ENCODE measurements at places on chromosomes 2 and 18. TPM values are rescaled to one million over a fixed set of nuclear protein-coding genes. Genes with fewer than 3 reads are reported as not detected.

Gene CKAP2L
- 12.4 TPM for polyA plus RNA-seq

Gene KCTD1
- polyA plus RNA-seq: 66.6 TPM

Gene CNTNAP5
- polyA plus RNA-seq: not detected

Gene IL1RN
- polyA plus RNA-seq: 2.7 TPM

Gene CD8B2
- polyA plus RNA-seq: 0.24 TPM

DNA sequence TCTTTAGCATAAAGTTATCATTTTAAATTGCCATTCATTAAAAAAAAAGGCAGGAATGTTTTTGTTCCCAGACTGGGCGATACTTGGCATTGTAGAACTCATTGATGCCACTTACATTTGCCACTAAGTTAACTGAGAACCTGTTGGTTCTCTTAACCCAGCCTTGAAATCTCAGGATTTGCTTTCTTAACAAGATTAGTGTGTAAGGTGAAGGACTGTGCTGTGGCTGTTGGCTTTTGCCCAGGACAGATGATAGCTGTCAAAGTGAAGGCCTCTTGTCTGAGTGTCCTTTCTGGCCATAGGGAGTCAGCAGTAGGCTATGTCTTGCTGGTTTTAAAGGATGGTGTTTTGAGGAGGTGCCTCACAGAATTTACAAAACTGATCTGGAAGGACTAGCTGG lies 2.6 kb downstream of the DPYSL5 start:
- no peak for DNase-seq

DNA sequence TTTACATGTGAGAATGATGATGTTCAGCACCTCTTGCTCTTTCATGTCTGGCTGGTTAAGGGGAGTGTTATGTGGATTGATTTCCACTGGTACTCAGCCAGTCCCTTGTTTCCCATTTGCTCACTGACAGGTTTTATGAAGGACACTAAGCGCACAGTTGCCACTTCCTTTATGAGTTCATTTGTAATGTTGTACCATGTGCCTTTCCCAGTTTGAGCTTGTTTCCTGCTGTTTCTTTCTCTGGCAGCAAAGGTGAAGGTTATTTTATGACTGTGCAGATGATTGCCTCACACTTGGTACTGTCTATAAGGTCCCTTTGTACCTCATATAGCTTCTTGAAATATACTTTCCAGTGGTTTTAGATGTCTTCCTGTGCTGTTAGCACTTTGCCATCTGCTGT lies 1700.5 kb upstream of the TMEFF2 start:
- no peak for DNase-seq

- DNase-seq: no peak
These were observed 695.9 kb downstream of the EPHA4 start for GRCh38 chr2:220876080-220876824.

DNA sequence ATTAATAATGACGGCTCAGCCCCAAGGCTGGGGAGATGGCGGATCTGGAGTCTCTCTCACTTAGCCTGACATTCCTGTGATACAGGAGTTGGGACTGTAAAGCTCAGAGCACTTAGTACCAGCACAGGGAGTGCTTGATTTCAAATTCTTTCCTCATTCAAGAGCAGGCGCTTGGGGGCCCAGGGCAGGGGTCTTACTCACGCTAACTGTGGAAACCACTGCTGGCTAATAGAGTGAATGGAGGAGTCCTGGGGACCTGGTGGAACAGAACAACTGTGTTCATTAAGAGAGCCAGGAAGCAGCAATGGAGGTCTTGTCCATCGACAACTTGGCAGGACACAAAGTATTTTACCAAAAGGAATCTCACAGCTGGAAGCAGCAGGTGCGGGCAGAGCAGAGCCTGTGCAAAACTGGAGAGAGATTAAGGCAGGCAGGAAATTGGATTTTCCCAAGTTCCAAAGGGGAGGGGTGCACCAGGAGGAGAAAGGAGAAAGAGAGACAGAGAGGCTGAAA lies 358.9 kb downstream of the TNS1 start:
- DNase-seq: no peak

DNA sequence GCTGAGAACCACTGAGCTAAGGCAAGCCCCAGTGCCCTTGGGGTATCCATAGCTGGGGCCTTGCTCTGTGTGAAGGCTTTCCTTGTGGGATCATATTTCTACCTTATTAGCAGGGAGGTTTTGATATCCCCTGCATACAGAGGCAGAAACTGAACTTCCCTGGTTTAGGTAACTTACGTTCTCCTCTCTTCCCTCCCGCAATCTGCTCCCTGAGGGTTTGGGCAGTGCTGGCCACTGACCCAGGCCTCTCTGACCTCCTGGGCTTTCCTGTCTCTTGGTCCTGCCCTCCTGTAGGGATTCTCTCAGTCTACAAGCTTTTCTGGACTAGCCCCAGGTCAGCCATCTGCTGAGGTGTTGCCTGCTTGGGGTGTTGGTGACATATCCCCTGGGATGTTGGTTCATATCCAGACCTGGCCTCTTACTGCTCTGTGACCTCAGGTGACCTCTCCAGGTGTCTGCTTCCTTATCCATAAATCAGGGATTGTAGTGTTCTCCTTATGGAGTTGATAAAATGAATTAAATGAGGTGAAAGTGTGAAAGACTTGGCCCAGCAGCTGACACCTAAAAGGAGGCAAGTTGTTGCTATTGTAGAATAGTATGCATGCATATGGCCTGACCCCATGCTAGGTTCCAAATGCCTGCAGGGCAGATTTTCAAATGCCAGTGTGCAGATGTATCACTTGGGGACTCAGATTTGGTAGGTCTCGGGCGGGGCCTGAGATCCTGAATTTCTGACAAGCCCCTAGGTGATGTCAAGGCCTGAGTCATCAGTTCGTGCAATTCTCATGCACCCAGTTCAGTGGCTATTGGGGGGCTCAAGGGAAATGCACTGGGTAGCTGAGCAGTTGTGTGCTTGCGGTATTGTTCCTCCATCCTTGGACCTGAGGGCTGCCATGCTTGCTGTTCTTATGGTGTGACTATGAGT lies 106.6 kb downstream of the FHOD3 start:
- DNase-seq: no peak

DNA sequence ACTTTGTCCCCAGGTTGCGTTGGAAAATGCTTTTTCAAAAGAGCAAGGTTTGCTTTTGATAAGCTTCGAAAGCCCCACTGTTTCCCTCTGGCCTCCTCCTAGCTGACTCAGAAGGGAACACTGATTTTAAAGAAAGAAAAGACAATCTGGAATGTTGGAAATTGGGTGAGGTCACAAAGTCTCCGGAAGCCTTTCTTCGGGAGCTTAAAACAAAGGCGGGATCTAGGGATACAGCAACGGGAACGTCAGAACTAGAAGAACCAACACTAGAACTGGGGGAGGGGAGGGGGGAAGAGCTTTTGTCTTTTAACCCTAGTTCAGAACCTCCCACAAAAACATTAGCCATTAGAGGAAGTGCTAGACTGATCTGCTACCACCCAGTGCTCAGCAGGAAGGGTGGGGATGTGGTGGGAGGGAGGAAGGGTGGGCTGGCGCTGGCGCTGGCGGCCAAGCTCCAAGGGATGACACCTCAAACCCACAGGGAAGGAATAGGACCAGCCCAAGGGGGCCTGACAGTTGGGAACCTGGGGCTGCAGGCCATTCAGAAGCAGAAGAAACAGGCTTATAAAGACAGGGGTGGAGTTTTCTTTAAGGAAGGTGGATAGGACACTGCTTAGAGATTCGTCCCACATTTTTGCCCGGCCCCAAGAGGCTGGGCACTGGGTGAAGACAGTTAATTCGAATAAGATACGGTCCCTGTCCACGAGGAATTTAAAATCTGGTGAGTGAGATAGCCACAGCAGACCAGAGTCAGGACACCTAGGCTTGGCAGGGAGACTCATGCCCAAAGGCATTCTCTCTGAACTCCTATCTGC lies 1.7 kb downstream of the TMSB10 start:
- peak; percentile 72 for DNase-seq

- no peak for DNase-seq
These were observed 59.9 kb downstream of the ABCB11 start for GRCh38 chr2:168971261-168971660.

- DNase-seq: peak; percentile 44
These were observed 182.7 kb downstream of the RPIA start for GRCh38 chr2:88874063-88874657.

DNA sequence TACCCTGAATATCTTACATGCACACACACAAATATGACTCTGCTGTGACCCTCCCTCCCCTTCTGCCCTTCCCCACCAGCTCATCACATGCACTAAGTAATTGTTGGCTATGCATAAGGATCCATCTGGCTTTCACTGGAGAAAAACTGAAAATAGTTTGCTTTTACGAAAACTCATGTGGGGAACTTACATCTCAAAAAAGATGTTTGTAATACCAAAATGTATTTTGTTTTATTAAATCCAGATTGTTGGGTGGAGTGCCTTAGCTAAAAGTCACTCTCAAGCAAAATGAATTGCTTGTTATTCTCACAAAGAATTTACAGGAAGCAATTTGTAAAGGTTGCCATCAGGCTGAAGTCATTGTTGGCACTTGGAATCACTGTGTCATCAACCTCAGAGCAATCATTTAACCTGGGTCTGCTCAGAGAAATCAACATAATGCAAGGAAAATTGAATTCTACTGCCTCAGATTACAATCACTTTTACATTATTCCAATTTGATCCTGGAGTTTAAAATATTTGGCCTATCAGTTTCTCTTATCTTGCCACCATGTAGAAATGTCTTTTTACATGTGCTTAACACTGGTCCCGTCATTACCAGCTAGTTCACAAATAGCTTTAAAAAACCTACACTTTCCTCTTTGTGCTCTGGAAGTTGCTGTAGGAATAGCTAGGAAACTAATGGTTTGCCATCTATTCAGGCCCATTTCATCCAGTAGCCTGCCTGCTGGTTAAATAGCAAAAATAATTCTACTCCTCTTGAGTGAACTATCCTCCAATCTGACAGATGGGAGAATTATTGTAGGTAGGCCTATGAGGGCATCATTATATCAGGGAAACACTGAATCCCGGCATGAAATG lies 90.3 kb upstream of the TMEM17 start:
- DNase-seq: no peak

Measured in renal pelvis (tissue), 12 donors.